ENCODE measurements at places on chromosomes 7 and 10.
A peak's percentile ranks its signal among the peaks of the same experiment; 100 is the strongest.

DNA sequence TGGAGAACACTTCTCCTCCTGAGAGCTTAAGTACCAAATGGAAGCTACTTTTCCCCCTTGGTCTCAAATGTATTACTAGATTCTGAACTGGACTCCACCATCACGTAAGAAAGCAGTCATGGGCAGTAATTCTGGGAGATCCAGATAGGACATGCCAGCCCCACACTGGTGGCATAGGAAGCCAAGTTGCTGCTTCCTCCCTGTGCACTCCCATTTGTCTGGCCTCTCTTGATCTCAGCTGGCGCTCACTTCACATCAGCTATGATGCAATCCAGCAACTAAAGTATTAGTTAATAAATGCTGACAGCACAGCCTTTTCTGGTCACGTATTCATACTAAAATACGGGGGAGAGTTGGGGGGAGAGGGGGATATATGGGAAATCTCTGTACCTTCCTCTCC is 3.4 kb upstream of the IL6 start:
- peak; percentile 16 for DNase-seq

DNA sequence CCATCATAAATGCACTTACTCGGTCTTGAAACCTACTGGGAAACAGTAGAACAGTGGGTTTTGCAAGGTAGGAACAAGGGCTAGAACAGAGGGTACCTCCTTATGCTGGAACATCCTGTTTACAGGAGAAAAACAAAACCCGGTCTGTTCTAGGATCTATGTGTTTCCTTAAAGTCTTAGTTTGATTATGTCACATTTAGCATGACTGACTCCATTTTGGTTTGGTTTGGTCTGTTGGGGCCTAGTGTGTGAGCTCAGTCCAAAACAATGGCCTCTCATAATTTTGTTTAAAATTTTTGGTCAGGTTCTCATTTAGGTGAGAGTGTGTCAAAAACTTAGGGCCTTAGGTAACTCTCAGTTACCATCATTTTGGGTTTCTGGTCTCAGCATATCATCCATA is 96.3 kb upstream of the TRIM24 start:
- no peak for DNase-seq

- no peak for DNase-seq
Measured at GRCh38 chr10:124484661-124485060, 23.0 kb downstream of the LHPP start.

DNA sequence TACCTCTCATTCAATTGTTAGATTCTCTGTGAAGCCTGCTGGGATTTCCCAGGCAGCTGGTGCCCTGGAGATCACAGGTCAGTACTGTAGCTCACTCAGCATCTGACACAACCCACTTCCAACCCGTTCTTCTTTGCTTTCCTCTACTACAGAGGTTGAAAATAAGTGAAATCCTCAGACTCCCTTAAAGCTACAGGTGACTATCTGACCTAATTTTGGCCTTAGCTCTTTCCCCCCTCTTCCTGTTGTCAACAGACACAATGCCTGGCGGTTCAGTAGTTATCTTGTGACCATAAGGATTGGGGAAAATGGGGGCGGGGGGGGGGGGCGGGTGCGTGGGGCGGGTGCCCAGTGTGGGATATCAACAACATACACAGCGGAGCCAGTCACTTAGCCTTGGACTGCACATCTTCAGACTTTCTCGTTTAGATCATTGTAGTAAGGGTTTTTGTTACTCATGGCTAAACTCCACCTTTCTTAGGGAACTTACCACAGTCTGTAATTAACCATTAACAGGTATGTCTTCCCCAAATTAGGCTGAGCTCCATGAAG is 37.8 kb downstream of the MTPN start:
- DNase-seq = no peak

DNA sequence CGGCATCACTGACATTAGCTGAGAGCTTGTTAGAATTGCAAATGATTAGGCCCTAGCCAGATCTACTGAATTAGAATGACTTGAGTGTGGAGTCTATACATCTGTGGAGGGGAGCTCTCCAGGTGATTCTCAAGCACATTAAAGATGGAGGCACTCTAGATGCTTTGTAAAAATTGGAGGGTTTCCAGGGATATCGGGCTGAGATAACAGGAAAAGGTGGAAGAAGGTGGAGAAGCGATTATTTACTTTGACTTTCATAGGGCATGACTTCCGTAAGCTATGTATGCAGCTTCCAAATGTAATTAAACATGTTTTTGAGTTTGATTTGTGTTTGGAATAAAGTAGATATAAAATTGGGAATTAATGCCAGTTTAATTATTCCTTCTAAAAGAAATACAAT is 235.0 kb upstream of the PTN start:
- no peak for DNase-seq

DNA sequence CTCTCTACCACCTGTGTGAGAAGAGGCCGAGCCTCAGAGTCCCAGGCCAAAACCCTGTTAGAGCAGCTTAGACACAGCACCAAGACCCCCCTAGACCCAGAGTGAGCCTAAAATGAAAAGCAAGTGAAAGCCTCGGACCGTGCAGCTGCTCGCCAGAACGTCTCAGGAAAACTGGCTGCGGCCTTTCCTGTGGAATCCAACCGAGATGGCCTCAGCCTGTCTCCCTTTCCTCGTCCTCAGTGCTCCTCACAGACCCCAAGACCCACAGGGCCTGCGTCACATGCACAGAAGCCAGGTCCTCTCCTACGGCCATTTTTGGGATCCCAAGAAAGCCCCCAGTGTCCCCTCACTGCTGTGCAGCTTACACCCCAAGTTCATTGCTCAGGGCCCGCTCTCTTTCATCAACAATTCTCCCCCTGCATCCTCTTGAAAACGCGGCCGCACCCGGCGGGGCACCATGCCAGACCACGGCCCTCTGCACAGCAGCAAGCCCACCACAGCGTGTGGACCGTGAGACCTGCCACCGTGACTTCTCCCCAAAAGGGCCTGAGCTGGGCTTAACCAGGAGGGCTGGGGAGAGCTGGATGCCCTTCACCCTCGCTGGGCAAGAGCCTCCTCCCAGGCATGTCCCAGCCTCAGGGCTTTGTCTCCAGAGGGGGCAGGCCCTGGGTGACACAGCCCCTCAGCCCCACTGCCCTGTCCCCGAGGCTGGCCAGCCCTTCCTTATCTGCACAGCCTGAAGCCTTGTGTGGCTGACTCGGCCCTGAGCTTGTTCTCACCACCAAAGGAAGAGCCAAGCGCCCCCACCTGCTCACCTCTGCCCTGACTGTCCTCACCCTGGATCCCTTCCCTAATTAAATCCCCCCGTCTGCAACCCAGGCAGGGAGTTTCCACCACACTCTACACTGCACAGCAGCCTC is 142.9 kb downstream of the PTPRN2 start:
- no peak for DNase-seq

GRCh38 chr7:29189743-29190201 is 4.8 kb upstream of the CHN2 start:
- DNase-seq = peak; percentile 80

DNA sequence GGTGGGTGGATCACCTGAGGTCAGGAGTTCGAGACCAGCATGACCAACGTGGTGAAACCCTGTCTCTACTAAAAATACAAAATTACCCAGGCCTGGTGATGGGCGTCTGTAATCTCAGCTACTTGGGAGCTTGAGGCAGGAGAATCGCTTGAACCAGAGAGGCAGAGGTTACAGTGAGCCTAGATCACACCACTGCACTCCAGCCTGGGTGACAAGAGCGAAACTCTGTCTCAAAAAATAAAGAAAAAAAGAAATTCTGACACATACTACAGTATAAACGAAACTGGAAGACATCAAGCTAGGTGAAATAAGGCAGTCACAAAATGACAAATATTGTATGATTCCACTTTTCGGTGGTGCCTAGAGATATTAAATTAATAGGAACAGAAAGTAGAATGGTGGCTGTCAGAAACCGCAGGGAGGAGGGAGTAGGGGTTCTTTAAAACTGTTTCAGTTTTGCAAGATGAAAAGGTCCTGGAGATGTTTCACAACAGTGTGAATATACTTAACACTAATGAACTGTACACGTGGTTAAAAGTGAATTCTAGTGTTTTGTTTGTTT is 23.2 kb downstream of the PILRA start:
- DNase-seq = no peak

DNA sequence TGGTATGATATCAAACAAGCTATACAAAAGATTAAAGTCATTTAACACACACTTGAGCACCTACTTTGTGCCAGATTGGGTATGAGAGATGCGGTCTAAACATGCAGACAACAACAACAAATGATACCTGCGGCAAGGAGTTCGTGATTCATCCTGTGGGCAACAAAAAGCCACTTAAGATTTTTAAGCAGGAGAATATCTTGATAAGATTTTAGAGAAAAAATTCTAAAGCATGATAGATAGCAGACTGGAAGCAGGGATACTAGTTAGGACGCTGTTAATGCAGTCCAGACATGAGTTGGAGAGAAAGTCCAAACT is 1.6 kb upstream of the KBTBD2 start:
- no peak for DNase-seq

- no peak for DNase-seq
Measured at GRCh38 chr10:9253121-9253520, 1198.6 kb downstream of the GATA3 start.

- no peak for DNase-seq
Measured at GRCh38 chr10:52741851-52742250, 30.7 kb downstream of the MBL2 start.

DNA sequence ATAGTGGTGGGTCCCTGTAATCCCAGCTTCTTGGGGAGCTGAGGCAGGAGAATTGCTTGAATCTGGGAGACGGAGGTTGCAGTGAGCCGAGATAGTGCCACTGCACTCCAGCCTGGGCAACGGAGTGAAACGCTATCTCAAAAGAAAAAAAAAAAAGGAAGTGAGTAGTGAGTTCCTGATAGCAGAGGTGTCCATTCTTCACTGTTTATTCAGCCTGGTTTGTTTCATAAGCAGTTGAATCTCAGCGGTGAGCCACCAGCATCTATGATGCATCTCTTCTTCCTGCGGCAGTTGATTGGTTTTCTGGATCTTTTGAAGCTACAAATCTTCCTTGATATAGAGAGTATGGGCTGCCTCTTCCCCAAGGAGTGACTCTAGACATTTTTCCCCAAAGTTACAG is 316.1 kb upstream of the MTPN start:
- no peak for DNase-seq

GRCh38 chr10:2680821-2681220 is 386.5 kb upstream of the PFKP start:
- no peak for DNase-seq

GRCh38 chr7:153061910-153062528 is 302.5 kb downstream of the ACTR3B start:
- DNase-seq = no peak

DNA sequence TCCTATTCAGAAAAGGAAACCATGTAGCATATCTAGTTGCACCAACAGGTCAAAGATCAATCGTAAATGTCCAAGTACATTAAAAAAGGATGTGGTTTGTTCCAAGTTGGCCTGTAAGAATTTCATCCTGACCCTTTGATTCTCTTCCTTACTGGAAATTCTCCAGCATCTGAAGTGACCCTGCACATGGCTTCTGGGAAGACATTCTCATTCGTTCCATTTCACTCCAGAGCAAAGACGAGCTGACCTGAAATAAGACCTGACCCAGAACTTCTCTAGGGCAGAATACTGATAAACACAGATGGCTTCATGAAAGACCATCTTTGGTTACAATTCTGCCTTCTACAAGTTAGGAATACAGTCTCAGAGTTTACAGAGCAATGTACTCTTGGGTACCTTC is 39.8 kb downstream of the ASB4 start:
- DNase-seq = no peak

DNA sequence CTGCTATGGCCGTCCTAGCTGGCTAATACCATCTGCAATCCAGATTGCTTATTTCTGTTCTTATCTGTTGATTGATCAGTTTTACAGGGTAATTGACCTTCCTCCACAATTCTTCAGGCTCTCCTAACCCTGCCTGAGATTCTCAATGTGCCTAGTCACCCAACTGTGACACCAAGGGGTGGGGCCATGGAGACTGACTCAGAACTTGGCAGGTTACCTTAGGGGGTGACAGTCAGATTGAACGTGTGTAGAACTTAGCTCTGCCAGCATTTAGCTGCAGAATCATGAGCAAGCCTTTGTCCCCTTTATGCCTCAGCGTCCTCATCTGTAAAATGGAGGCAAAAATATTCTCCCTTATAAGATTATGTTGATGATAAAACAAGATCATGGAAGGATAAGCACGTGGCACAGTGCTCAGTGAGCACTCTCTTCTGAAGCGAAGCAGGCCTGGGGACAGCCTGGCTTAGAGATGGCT is 19.1 kb upstream of the LEP start:
- DNase-seq = no peak

- DNase-seq = no peak
Measured at GRCh38 chr7:78720066-78720465, 733.4 kb downstream of the MAGI2 start.

DNA sequence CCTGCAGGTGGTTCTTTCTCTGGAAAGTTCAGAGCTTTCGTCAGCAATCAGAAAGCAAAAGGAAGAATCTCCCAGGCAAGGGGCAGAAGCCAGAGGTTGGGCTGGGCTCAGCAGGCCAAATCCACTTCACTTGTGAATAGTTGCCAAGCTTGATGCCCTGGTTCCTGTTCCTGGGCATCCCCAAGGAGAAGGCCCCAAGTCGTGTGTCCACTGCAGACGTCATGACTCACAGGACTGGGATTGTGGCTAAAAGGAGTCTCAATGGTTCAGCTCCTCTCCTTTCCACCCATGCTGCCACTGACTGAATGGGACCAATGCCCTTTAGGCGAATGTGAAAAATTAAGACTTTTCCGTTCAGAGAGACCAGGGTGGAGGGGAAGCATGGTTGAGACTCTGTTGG is 38.6 kb upstream of the TRIM8 start:
- no peak for DNase-seq

GRCh38 chr7:128863433-128863989 is 855 bp downstream of the ATP6V1F start:
- peak; percentile 45 for DNase-seq

GRCh38 chr10:87590705-87591588 is 68.7 kb upstream of the PAPSS2 start:
- no peak for DNase-seq

- DNase-seq = no peak
Measured at GRCh38 chr7:117134411-117134810, 181.1 kb downstream of the ST7 start.

DNA sequence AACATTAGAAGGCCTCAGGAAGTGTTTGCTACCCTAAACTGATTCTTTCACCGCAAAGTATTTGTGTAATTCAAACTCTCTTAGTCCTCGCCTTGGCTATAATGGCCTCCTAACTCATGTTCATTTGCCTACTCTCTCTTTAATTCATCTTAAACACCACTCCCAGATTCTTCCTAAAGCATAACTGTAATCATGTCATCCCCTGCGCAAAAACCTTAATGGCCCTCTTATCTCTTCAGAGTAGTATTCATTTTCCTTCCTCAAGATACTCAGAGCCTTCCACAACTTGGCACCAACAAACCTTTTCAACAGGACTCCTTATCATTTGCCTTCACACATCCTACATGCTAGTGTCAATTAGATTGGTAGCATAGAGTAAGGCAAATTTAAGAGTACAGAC is 42.9 kb downstream of the CSTF2T start:
- no peak for DNase-seq

All from body of pancreas (tissue), 4 donors.